ENCODE measurements at places on chromosomes 3 and 15. TPM values are rescaled to one million over a fixed set of nuclear protein-coding genes. Genes with fewer than 3 reads are reported as not detected.

LYZL4 gene
- total RNA-seq = not detected

CFAP91 gene
- 0.77 TPM for total RNA-seq

CACNA2D2 gene
- total RNA-seq = under 0.01 TPM

EXD1 gene
- total RNA-seq = 0.17 TPM

TRIM42 gene
- not detected for total RNA-seq

ZNF620 gene
- total RNA-seq = 1.3 TPM

ZBED2 gene
- total RNA-seq = not detected

KIF7 gene
- 11.4 TPM for total RNA-seq

DNAJA4 gene
- 7.9 TPM for total RNA-seq

SMCO1 gene
- total RNA-seq = not detected

GOLGA8T gene
- total RNA-seq = 0.26 TPM

CTDSPL2 gene
- 65.7 TPM for total RNA-seq

DOCK3 gene
- total RNA-seq = 0.17 TPM

BOC gene
- 3.9 TPM for total RNA-seq

MST1 gene
- 5.1 TPM for total RNA-seq

ERC2 gene
- total RNA-seq = 0.26 TPM

GSK3B gene
- total RNA-seq = 37.5 TPM

ECE2 gene
- not detected for total RNA-seq

NEK10 gene
- 23.0 TPM for total RNA-seq

ZPLD1 gene
- 0.17 TPM for total RNA-seq

COL6A5 gene
- total RNA-seq = under 0.01 TPM

TRAT1 gene
- total RNA-seq = not detected

FOXB1 gene
- not detected for total RNA-seq

METTL6 gene
- total RNA-seq = 40.8 TPM

PRSS50 gene
- total RNA-seq = not detected

GPR27 gene
- total RNA-seq = under 0.01 TPM

NANOGP8 gene
- not detected for total RNA-seq

TTLL13 gene
- total RNA-seq = not detected

PCOLCE2 gene
- 6.7 TPM for total RNA-seq

SERPINI2 gene
- total RNA-seq = not detected

B3GALNT1 gene
- total RNA-seq = 13.1 TPM

IGF1R gene
- 16.7 TPM for total RNA-seq

DAPK2 gene
- total RNA-seq = 14.4 TPM

RFT1 gene
- total RNA-seq = 9.7 TPM

Measured in fibroblast of lung (primary cell).